ENCODE measurements at places on chromosomes 16 and 17.

DNA sequence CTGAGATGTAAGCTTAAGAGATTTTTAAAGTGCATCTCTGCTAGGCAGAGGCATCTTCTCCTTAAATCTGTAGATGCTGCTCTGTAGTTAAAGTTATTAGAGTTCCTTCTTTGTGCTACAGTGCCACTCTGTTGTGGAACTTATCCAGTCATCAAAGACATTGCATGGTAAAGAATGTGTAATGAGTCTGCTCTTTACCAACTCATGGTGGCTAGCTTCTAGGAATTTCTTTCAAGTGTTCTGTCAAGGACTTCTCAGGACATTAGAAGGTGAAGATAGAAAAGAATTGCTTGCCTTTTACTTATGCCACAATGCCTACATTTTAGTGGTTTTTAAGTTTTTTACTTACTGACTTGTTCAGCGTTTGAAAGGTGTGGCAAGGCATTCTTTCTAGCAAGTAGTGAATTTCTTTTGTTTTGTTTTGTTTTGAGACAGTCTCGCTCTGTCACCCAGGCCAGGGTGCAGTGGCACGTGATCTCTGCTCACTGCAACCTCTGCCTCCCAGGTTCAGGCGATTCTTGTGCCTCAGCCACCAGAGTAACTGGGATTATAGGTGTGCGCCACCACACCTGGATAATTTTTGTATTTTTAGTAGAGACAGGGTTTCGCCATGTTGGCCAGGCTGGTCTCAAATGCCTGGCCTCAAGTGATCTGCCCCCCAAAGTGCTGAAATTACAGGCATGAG lies 20.3 kb upstream of the ARL2BP start:
- DNase-seq = no peak

DNA sequence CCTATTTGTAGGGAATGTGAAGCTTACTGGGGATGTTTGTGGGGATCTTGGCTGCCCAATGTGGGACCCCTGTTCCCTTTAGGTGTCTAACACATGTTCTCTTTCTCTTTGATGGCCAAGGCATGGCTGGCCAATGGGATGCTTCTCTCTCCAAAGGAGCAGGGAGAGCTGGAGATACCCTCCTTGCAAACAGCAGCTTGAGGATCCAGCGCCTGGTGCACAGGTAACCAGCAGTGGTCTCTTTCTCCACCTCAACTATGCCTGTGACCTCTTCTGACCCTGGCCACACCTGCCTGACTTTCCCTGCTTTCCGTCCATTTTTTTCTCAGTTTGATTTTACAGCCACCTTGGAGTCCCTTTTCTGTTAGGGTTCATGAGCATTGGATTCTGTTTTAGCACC lies 16.8 kb upstream of the NKD1 start:
- no peak for DNase-seq

DNA sequence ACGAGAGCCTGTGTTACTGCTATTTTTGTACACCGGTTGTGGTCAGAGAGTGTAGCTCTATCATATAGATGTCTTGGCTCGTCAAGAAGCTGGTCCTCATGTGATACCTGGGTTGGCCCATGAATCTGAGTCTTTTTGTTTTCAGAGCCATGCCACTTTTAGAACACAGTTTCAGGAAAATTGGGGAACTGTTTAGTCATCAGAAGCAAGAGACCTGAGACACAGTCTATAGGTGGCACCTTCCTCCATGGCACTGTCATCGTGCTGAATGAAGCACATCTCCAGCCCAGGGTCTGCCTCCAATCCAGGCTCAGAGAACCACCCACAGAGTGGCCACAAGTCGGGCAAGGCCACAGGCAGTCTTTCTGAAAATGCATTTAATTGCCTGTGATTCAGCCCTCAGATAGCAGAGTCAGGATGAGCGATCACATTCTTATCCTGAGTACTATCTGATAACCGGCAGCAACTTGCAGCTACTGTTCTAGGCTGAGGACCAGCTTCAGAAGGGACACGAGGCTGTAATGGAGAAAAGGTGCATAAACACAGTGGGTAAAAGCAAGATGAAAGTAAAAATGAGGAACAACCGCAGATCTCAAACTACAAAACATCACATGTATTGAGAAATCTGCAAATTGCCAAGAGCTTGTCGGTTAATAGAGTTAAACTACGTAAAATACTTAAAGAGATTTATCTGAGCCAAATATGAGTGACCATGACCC lies 14.2 kb upstream of the HAPSTR1 start:
- DNase-seq = peak; percentile 82

DNA sequence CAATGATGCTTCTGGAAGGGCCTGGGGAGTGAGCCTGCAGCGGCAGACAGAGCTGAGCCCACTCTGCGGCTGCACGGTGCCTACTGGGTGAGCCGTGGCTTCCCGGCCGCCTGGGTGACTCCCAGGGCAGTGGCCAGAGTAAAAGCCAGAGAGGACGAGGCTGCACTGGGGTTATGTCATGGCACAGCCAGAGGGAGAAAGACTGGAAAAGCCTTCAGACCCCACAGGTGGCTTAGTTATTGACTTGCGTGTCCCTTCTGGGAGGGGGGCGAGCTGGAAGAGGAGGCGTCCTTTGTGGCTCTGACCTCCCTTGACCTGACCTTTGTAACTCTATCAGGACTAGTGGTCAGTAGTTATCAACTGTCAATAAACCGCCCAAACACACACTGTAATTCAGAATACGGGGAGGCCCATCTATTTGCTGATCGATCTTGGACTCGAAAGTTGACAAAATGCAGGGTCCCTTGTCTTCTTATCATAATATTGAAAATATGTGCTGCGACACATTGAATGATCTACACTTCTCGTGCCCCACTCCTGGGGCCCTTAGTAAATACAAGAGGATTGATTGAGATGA lies 385.9 kb upstream of the ZFHX3 start:
- DNase-seq = no peak

DNA sequence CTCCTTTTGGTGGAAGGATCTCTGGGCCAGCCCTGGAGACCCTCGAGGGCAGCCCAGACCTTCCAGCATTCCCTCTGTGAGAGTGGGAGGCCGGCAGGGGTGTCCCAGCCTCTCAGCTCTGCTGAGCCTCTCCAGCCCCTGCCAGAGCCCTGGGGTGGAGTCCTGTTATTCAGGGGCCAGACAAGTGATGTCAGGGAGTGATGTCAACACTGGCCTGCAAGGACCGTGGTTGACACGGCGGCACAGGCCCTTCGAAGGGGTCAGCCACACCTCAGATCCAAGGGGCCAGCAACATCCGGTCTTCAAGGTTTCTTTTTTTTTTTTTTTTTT lies 231.2 kb downstream of the KATNIP start:
- DNase-seq = no peak

GRCh38 chr17:42781639-42782165 lies 1.3 kb downstream of the WNK4 start:
- DNase-seq = no peak

GRCh38 chr16:4455081-4455480 lies 19.3 kb downstream of the NMRAL1 start:
- no peak for DNase-seq

- DNase-seq = no peak
Measured at GRCh38 chr16:50228364-50228868, 37.9 kb upstream of the ADCY7 start.

DNA sequence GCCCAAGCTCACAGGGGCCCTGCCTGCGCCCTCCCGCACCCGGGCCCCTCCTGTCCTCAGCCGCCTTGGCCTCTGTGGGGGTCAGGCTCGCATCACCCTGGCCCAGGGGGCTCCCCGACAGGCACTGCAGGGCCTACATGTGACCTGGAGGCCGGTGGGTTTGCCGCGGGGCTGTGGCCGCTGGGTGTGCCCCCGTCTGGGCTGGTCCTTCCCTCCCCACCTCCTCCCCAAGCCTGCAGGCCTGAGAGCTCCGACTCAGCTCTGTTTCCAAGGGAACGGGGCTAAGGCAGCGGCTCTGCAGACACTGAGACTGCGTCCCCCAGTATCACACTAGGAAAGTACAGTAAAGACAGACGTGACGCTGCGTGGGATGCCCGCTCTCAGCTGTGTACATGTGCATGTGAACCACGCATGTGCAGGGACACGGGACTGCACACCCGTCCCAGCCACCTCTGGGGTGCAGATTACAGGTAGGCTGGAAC lies 16.5 kb upstream of the WDR45B start:
- DNase-seq = no peak

Measured in HS-5 (cell line).